ELR (cell line): ENCODE measurements at places on chromosomes 3 and 15.

GRCh38 chr3:12993517-12994356 is 79.5 kb downstream of the IQSEC1 start:
- DNase-seq: peak; percentile 23

GRCh38 chr15:40381818-40382529 is 547 bp upstream of the KNSTRN start:
- no peak for DNase-seq

- peak; percentile 79 for DNase-seq
Observed at GRCh38 chr15:60585743-60586708, 107.1 kb upstream of the ICE2 start.

GRCh38 chr3:13110678-13111116 is 37.5 kb upstream of the IQSEC1 start:
- DNase-seq: peak; percentile 54

DNA sequence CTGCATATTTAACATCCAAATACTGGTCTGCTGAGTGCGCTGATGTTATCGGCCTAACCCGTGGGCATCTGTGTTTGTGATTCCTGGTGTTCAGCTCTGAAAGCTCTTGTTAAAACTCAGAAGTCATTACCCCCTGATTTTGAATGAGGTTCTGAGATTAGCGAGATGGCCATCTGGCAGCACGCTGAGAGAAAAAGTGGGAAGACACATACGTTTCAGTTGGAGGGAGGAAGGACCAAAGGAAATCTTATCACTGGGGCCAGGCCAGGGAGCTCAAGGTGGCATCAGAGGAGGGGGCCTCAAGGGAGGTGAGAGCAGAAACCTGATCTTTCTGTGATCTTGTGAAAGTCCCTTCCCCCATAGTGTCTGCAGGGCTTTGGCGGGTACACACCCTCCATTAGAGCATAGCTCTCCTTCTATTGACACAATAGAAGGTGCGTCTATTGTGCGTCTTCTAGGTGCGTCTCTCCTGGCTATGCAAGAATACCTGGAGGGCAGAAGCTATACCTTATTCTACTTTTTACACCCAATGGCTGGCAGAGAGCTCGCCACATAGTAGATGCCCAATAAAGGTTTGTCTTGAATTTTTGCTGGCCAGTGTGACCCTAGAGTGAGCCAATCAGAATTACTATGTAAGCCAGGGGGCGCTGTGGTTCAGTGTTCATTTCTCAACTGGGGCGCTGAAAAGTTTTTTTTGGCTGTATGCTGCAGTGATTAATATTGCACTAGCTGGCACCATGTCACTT is 182.4 kb downstream of the SHQ1 start:
- peak; percentile 26 for DNase-seq

GRCh38 chr3:167992381-167992780 is 103.3 kb downstream of the GOLIM4 start:
- DNase-seq: no peak
